ENCODE measurements at places on chromosomes 3 and 15. TPM values are rescaled to one million over a fixed set of nuclear protein-coding genes. Genes with fewer than 3 reads are reported as not detected.

GRCh38 chr15:47296881-47297280, 420.4 kb upstream of the SEMA6D start:
- no peak overlapping the region for H3K4me3 ChIP-seq
- H3K4me1 ChIP-seq, result no peaks in the 10 kb centered on the region
- no peak overlapping the region for H3K27ac ChIP-seq
- no peaks in the 10 kb centered on the region for H3K36me3 ChIP-seq

GRCh38 chr3:4149296-4149695, 153.9 kb upstream of the SETMAR start:
- no peak overlapping the region for H3K4me3 ChIP-seq
- no peaks in the 10 kb centered on the region for H3K4me1 ChIP-seq
- no peaks in the 10 kb centered on the region for H3K27me3 ChIP-seq
- no peaks in the 10 kb centered on the region for H3K36me3 ChIP-seq

The VILL gene
- 6.9 TPM for total RNA-seq

- no peaks in the 10 kb centered on the region for H3K36me3 ChIP-seq
- DNase-seq, result no peak
- H3K4me3 ChIP-seq, result no peak overlapping the region
- no peak overlapping the region for H3K27ac ChIP-seq
- H3K27me3 ChIP-seq, result peaks cover 1% of the 10 kb centered on the region
Measured at GRCh38 chr15:44910981-44911625, 45.4 kb upstream of the TERB2 start.

The OXTR gene
- 0.67 TPM for total RNA-seq

GRCh38 chr3:15858547-15859506, 61.0 kb upstream of the ANKRD28 start:
- no peaks in the 10 kb centered on the region for H3K36me3 ChIP-seq
- H3K4me1 ChIP-seq, result peaks cover 16% of the 10 kb centered on the region
- DNase-seq, result peak; percentile 20
- H3K27me3 ChIP-seq, result no peaks in the 10 kb centered on the region

DNA sequence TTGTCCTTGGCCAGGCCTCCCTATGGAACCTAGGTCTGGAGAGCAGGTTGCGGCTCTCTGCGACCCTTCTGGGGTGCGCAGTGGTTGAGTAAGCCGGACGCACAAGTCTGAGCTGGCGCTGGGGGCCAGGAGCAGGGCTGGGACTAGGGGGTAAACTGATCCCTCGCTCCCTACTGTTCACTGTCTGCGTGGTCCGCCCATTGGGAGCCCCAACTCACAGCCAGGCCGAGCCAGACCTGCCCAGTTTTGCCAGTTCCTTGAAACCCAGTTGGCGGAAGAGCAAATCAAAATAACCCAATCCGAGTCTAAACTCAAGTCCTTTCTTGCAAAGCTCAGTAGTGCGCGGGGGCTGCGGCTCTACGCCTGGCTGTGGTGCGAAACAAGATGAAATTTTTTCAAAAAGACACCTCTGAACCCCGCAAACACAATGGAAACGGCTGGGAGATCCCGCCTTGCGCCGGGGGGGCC, 17.5 kb downstream of the RGMA start:
- no peaks in the 10 kb centered on the region for H3K36me3 ChIP-seq
- peaks cover 3% of the 10 kb centered on the region for H3K4me1 ChIP-seq
- no peak for DNase-seq
- no peak overlapping the region for H3K27ac ChIP-seq

Data from endothelial cell of umbilical vein (primary cell).